Fibroblast of gingiva (primary cell): ENCODE measurements at places on chromosomes 4 and X.

GRCh38 chr4:63170923-63171322 lies 1238.3 kb downstream of the TECRL start:
- no peak for DNase-seq

- no peak for DNase-seq
Observed at GRCh38 chr4:1462768-1463075, 56.5 kb upstream of the NKX1-1 start.

DNA sequence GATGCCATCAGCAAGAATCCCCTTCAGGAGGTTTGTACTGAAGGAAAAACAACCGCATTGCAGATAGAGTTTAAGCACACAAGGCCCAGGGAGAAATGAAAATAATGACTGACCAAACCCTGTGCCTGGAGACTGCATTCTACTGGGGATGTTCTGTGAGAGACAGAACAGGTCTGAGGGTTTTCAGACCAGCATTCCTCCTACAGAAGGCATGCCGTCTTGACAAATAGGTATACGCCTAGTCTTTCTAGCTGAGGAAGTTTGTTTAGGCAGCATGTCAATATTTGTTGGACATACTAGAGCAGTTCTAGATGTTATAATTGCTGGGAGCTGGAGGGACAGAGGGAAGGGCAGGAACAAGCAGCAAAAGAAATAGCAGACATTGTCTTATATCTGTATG lies 68.4 kb upstream of the SCOC start:
- no peak for DNase-seq

GRCh38 chr4:139899346-139899745 lies 233.7 kb downstream of the MGST2 start:
- no peak for DNase-seq

DNA sequence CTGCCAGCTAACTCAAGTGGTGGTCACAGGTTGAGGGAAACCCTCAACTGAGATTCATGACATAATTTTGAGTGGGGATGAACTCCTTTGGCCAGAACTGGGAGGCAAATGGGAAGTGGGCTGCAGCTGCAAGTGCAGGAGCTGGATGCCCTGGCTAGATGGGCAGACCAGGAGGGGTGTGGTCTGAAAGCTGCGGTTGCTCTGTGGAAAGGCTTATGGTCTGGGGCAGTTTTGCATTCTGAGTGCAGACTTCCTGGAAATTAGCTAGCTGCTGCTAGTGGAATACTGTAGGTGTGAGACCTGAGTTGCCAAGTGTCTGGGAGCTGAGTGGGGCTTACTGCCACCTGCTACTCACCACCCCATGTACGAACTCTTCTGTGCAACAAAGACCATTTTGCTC lies 52.1 kb upstream of the NAP1L2 start:
- no peak for DNase-seq

DNA sequence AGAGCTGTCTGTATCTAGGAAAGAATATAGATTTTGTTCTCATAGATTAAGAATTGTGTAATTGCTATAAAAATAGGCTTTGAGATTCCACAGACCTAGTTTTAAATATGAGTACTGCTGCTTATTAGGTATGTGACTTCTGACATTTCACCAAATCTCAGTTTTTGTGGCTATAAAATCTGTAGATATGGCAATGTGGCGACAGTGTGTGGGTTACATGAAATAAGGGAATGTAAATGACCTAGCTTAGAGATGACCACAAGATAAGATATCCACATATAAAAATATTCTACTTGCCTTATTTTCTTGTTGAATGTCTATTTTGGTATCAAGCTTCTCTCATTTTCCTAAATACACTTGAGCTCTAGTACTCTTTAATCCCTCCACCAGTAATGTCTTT lies 193.8 kb downstream of the UNC5C start:
- no peak for DNase-seq

GRCh38 chrX:150509703-150510102 lies 58.7 kb upstream of the MTM1 start:
- no peak for DNase-seq

- no peak for DNase-seq
Observed at GRCh38 chr4:172390331-172390730, 577.1 kb downstream of the GALNTL6 start.

DNA sequence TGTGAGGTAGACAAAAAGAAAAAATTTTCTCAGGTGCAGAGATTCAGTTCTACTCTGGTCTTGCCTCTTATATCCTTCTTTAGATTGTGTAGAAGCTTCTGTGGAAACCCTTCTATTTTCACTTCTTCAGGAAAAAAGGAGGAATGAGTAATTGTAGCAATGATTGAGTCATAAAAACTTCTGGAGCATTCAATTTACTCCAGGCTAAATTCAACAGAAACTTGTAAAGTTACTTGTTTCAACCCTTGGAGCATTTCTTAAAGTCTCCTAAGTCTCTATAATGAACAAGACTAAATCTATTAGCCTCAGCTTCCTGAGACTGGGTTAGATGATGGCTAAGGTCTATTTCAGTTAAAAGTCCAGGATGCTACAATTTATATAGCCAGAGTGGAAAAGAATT lies 29.9 kb downstream of the BOD1L1 start:
- no peak for DNase-seq

- DNase-seq: no peak
Observed at GRCh38 chrX:53195401-53195800, 29.6 kb downstream of the KDM5C start.

DNA sequence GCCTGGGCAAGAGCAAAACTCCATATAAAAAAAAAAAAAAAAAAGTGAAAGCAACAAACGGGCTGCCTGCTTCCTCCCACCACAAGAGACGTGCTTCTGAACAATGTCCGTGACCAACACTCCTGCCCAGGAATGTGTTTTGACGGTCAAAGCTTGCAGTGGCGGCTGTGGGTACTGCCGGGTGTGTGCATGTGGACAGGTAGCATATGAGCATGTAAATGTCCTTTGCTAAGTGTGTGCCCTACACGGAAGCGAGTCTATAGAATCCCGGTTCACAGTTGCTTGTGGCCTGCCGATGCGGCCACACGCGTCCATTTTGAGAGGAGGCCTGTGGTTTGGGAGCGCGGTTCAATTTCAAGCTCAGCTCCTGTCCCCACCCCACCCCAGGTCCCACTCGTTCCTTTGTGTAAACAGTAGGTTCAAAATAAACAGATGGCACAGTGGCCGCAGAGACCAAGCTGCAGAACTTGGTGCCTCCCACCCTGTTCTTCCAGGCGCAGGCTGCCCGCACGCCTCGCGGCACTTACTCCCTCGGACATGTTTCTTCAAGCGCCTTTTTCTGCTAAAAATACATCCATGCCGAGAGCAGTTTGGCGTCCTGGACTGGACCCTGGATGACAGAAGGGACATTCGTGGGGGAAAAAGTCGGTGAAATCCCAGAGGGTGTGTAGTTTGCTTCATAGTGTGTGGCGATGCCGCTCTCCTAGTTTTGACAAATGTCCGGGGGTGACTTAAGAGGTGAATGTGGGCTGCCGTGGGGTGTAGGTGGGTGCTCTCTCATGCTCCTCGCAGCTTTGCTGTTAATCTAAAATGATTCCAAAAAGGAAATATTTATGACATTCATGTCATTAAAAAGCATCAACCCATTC lies 11.5 kb upstream of the NKX1-1 start:
- DNase-seq: no peak

- no peak for DNase-seq
Observed at GRCh38 chr4:184804621-184805020, 21.1 kb downstream of the ACSL1 start.

DNA sequence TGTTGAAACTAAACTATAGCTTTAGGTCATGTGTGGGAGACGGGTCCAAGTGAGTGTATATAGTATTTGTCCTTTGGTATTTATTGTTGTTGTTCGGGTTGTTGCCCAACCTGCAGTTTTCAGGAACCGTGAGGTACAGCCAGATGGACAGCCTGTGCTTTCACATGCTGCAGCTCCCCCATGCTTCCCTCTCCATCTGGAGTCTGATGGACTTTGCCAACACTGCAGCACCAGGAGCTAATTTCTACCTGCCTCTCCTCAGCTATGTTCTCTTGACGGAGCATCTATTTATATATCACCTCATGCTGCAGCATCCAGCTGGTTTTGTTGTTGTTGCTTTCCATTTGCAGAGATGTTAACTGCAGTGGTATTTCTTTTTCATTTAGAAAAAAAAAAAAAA lies 80.1 kb downstream of the TLL1 start:
- no peak for DNase-seq

GRCh38 chrX:150211988-150212387 lies 151.1 kb upstream of the MAMLD1 start:
- no peak for DNase-seq

- no peak for DNase-seq
Observed at GRCh38 chr4:139635966-139636365, 29.7 kb upstream of the MGST2 start.

GRCh38 chrX:29952016-29952415 lies 263.3 kb upstream of the MAGEB2 start:
- peak; percentile 2 for DNase-seq

DNA sequence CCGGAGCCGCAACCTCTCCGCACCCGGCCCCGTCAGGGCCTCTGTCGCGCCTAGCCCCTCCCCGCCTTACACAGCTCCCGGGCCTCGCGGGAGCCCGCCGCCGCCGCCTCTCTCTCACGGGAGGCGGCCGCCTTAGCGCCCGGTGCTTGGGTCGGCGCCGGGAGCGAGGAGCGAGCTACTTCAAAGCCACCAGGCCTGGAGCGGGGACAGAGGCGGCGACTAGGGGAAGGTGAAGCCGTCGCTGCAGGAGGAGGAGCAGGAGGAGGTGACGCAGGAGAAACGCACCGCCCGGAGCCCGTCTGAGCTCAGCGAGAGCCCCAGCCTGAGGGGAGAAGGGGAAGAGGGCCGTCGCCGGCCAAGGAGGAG lies 250 bp downstream of the USP9X start:
- peak; percentile 39 for DNase-seq

DNA sequence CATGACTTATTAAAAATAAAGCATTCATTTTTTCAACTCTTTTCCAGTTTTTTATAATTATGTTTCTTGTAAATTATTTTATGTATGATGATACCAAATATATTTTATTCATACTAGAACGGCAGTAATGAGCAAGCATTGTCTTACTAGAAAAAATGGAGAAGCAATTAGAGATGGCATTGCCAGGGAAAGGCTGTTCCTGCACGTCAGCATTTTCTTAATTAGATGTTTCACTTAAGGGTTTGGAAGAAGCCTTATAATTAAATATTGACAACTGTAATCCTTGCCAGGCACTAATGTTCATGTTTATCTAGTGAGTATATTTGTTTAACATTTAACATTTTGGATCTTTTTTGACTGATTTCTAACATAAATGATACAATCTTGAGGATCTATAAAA lies 16.6 kb downstream of the FAM149A start:
- no peak for DNase-seq

- DNase-seq: no peak
Observed at GRCh38 chr4:152927737-152928136, 8.4 kb upstream of the FHDC1 start.

DNA sequence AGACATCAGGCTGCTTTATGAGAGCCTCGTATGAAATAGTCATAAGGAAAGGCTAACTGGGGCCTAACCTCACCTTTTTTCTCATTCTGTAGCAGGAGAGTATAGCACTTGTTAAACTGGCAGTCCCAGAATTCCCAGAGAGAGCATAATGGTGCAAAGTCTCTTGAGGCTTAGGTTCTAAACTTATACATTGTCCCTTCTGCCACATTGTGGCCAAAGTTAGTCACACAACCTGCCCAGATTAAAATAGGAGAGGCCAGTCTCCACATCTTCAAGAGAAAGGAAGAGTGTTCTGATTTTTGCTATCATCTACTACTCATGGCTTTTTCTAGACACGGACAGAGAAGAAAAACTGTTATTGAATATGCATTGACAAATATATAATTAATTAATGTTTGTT lies 1588.9 kb upstream of the PCDH7 start:
- no peak for DNase-seq

GRCh38 chr4:148065075-148065474 lies 333.2 kb downstream of the ARHGAP10 start:
- DNase-seq: peak; percentile 56

GRCh38 chr4:3481783-3482393 lies 18.8 kb downstream of the DOK7 start:
- no peak for DNase-seq

- DNase-seq: no peak
Observed at GRCh38 chrX:44529310-44529709, 13.3 kb downstream of the FUNDC1 start.

DNA sequence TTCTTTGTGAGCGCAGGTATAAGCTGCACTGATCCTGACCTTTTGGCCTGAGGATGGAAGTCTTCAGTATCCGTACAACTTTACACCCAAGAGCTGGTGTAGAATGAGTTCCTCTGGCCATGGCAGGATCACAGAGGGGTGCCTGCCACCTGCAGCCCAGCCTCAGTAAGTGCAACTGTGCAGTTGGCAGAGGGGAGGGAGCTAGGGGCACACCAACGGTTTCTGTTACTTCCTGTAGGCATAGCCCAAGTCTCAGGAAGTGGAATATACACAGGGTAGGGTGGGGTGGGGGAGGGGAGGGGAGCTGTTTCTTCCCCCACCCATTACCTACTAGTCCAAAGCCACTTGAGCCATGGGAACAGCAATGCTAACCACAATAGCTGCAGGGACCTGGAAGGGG lies 85.4 kb upstream of the GBA3 start:
- DNase-seq: peak; percentile 21

- no peak for DNase-seq
Observed at GRCh38 chr4:181161669-181162068, 1081.5 kb upstream of the TENM3 start.

- no peak for DNase-seq
Observed at GRCh38 chr4:40289366-40290188, 45.6 kb upstream of the CHRNA9 start.

DNA sequence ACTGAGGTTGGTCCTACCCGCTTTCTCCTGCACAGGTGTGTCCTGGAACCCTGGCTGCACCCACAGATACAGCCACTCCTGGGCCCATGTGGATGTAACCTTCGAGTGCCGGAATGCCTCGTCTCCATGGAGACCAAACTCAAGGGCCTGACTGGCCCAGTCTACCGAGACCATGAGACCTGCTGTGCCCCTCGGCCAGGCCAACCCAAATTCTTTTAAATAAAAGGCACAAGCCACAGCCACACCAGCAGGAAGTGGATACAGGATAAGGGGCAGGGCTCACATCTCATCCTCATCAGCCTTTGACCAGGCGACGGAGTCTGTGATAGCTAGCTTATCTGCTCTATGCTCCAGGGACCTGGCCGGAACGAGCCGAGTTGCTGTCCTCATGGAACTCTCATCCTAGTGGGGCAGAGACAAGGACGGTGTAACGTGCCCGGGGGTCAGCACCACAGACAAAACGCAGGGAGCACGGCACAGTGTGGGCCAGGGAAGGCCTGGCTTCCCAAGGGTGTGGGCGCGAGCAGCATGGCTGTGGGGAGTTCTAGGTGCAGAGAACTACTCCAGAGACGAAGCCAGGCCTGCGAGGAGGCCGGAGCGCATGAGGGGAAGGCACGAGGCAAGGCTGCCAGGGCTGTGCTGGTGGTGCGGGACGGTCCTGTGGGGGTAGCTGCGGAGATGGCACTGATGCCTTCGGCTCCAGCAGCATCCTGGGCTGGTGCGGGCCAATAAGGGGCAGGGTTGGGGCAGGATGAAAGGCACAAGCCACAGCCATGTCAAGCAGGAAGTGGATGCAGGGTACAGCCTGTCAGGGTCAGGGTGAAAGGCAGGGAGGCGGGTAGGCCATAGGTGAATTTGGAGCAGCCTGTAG lies 22.7 kb downstream of the NOP14 start:
- no peak for DNase-seq

GRCh38 chr4:166323250-166323649 lies 450.2 kb downstream of the TLL1 start:
- no peak for DNase-seq

- DNase-seq: no peak
Observed at GRCh38 chr4:114481856-114482255, 116.8 kb upstream of the UGT8 start.
